Kidney capillary endothelial cell (primary cell): ENCODE measurements at places on chromosomes 6 and 20.

DNA sequence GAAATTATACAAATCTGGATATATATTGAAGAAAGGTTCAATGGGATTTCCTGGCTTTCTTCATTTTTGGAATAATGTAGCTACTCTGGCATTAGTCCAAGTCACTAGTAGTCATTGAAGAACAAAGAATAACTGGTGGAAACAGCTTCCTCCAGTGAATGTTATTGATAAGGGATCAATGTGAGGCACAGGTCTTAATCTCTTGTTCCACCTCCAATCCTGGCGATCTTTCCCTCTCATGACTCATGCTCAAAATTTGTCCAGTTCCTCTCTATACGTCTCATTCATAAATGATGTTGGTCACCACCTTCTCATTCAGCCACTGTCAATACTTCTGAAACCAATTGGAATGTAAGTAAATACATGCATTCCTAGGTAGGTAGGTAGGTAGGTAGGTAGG is 185.0 kb upstream of the BMP2 start:
- no peak for DNase-seq

DNA sequence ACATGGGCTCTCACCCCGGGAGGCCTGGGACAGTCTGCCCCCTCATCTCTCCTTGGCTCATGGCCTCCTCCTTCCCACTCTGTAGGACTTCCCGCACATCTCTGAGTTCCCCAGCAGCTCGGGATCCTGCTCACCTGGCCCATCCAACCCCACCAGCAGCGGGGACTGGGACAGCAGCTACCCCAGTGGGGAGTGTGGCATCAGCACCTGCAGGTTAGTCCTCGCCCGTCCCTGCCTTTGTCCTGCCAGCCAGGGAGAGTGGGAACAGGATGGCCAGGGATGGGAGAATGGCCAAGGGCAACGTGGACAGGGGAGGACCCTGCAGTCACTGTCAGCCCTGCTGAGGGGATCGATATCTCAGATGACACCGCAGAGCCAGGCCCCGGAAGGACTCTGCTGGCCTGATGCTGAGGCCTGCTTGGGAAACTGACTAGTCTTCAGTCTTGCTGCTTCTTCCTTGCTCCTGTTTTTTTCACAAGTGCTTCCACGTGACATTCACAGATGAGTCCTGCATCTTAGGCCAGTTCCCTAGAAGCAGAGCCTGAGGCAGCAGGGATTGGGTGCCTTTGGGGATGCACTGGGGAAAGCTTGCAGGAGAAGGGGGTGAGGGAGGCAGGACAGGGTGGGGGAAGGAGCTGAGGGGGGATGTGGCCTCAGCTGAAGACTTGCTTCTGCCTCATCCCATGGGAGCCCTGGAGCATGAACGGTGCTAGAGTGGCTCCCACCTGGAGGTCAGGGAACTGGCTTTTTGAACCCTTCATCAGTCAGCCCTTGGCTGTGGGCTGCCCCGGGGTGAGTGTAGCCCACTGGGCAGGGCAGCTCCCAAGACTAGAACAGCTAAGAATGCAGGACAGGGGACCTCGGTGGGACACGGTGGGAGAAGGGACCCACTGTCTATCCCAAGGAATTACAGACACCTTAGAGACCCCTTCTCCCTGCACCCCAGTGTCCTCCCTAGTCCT is 120.1 kb downstream of the JPH2 start:
- DNase-seq, result no peak

GRCh38 chr20:38195521-38195920 is 30.5 kb upstream of the TGM2 start:
- DNase-seq, result no peak

DNA sequence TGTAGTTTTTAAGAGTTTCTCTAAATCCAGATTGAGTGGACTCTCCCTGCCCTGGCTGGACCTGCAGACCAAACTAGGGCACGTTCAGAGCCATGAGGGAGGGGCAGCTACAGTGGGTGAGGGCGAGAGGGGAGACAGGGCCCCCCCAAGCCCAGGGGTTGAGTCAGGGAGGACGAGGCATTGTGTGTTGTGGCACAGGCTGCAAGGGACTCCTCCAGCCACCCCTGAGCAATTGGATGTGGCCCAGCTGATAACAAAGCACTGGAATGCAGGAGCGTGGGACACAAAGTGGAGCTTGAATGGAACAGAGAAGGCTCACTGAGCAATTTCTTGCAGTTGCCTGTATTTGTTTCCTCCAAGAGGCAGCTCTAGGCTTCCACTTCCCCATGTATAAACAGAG is 43.5 kb upstream of the MYL9 start:
- no peak for DNase-seq

DNA sequence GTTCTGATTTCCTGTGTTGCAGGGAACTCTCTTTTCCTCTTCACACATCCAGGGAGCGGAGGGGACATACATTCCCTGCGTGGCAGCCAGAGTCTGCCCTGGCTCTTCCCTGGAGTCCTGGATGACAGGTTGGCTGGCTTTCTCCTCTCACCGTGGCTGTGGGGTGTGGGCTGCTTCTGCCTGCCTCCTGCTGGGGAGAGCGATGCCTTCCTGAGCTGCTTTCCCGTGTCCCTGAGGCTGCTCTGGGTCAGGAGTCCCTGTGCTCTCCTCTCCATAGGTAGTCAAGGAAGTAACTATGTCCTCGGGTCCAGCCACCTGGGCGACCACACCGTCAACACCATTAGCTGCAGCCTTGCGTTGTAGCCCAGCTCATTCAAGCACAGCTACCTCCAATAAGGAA is 451.7 kb downstream of the QKI start:
- DNase-seq, result no peak
